SW 1271 (cell line): ENCODE measurements at places on chromosomes 12 and 14.

DNA sequence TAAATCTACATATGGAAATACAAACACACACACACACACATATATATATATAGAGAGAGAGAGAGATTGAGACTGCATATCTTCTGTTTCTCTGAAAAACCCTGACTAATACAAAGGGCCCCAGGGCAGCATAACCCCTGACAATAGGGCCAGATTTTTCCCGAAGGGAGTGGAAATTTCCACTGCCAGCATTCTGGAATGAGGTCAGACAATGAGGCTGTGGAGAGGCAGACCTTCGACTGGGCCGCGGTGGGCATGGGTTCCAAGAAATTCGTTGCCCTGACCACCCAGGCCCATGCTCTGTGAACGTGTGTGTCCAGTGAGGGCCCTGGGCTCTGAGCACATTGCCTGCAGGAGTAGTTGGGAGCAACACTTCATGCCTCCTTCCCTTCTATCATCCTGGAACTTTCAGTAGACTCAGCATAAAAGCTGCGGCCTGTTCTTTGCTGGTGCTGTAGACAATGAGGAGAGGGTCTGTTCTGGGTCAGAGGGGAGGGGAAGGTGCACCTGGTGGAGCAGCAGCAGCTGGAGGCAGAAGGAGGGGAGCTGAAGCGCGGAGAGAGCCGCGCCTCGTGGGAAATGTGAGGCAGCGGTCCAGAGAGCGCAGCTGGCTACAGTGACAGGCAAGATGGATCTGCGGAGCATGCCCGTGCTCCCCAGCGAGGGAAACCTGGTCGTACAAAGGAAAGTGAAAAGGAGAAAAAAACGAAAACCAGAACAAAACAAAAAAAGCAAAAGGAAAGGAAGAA lies 25.6 kb upstream of the CCDC60 start:
- no peak for DNase-seq

DNA sequence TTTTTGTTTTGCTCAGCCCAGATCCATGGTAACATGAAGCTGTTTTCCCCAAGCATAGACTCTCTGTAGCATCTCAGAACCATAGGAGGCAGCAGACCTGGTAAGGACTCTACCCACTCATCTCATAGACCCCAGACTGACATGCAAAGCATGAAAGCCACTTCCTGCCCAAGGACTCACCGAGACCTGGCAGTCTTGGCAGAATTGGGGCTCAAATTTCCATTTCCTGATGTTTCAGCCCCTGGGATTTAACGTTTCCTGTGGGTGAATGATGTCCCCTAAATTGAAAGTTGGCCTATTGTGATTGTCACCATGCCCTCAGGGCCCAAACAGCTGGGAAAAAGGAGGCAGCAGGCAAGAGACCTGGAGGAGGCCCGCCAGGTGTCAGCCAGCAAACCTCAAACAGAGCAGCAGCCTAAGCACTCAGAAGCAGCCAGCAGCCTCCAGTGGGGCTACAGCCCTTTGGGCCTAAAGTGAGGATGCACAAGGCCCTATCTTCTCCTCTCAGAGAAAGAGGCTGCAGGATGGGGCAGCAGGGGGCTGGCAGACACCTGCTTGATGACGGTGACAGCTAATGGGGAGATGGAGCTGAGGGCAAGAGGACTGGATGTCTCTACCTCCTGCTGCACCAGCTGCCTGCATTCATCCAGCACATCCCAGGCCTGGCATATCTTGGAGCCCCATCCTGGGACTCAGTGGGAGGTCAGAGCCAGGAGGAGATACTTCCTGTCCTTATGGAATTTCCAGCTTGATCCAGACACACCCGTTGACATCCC lies 8.5 kb downstream of the KRT85 start:
- no peak for DNase-seq

DNA sequence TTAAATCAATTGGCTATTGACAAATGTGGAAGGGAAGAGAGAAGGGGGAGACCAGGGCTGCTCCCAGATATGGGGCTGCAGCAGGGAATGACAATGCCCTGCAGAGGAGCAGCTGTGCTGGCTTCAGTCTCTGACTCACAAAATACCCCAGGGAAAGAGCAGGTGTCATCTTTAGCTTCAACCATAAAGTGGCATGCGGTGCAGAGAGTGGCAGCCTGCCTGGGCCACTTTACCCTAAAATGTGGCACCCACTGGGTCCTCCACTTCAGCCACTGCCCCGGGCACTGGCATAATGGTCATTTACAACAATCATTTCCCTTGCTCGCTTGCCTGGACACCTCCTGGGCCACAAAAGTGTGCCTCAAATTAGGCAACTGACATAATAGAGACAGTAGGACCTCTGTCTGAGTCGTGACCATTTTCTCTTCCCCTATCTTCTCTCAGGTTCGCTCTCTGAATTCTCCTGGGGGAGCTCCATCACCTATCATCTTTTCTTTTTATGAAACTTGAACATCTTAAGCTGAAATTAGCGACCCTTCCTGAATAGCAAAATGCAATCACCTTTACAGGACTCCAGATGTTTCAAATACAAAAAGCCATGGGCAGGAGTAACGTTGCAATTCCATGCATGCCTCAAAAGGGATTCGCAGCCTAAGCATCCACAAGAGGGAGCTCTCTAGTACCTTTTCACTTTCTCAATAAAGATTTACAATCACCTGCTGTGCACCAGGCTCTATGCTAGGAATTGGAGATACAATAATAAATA lies 179.9 kb upstream of the ATF7IP start:
- DNase-seq, result peak; percentile 66

DNA sequence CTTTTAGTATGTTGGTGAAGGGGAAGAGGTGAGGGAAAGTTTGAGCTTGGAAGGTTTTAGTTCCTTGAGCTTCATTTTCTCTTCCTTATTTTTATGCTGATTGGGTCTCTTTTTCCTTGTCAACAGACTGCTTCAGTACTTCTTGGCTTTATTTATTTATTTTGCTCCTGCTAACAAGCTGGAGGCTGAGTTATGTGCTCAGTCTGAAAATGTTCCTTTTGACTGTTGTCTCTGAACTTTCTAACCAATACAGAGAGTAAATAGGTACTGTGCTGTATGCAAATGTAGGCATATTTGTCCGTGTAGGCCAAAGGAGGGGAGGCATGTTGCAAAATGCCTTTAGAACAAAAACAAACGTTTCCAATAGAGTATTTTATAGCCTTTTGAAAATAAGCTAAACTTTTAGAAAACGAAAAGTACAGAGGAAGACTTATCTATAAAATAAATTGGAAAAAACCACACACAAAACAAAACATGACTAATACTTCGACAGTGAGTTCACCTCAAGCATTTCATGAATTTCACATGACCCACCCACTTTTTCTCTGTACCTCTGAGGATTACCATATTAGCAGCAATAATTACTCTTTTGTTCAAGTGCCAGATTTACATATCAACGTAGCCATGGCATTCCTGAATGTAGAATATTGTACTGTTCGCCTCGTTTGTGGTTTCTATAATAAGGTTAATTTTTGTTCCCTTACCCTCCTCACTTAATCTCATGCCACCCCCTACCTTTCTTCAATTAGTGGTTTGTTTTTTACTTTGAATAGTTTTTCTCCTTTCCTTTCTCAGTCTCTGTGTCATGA lies 4.7 kb upstream of the CREBL2 start:
- no peak for DNase-seq

DNA sequence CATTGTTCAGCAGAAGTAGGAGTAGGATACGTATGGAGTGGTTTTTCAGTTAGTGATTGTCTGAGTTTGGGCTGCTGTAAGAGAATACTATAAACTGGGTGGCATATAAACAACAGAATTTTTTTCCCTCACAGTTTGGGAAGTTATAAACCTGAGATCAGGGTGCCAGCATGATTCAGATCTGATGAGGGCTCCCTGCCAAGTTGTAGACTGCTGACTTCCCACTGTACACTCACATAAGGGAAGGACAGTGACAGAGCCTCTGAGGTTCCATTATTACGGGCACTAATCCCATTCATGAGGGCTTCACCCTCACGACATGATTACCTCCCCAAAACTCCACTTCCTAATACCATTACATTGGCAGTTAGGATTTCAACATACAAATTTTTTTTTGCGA lies 50.7 kb downstream of the ACSM4 start:
- no peak for DNase-seq

DNA sequence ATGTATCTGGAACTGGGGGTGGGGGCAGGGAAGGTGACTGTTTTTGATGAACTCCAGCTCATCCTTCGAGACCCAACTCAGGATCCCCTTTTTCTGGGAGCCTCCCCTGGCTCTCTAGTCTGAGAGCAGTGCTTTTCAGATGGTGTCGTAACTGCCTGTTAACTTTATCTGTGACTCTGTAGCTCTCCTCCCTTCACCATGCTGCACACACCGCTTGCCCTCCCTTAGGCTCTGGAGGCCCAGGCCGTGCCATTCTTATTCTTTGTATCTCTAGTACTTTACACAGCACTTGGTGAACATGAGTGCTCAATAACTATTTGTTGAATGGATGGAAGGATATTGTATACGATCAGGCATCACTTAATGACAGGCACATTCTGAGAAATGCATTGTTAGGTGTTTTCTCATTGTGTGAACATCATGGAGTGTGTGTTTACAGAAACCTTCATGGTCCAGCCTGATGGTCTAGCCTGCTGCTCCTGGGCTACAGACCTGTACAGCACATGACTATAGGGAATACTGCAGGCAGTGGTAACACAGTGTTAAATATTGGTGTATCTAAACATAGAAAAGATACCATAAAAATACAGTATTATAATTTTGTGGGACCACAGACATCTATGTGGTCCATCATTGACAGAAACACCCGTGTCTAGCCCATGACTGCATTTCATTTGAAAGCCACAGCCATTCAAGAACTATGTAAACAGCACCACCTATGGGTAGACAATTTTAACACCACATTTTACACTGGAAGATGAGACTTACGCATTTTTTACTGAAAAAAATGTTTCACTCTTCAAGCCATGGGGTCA lies 91.8 kb downstream of the EML1 start:
- no peak for DNase-seq

DNA sequence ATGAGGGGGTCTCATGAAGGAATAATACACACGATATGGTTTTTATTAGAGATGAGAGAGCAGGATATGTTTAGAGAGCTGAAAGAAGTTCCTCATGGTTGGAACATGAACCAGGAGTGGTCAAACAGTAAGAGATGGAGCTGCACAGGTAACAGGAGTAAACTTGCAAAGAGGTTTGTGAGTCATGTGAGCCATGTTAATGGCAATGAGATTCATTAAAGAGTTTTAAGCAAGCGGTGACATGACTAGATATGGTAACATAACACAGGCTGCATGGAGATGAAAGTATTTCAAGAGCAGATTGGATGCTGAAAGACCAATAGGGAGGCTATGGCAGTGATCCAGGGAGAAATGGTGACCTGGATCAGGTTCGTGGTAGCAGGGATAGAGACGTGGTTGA lies 62.6 kb upstream of the SSTR1 start:
- DNase-seq, result no peak

DNA sequence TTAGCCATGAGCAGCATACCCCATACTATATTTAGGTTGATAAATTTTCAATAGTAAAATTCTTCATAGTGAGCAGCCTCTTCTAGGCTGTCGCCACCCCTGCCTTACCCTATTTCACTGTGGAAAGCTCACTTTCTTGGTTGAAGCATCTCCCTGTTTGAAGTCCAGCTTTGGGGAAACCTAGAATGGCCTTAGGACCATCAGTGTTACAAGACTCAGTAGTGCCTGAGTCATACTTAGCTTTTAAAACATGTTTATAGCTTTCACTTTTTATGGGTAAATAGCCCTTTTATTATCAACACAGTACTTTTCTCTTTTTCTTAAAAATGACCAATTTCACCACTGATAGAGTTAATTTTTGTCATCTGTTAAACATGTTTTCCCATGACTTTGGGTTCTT lies 37.1 kb downstream of the FUT8 start:
- DNase-seq, result no peak

DNA sequence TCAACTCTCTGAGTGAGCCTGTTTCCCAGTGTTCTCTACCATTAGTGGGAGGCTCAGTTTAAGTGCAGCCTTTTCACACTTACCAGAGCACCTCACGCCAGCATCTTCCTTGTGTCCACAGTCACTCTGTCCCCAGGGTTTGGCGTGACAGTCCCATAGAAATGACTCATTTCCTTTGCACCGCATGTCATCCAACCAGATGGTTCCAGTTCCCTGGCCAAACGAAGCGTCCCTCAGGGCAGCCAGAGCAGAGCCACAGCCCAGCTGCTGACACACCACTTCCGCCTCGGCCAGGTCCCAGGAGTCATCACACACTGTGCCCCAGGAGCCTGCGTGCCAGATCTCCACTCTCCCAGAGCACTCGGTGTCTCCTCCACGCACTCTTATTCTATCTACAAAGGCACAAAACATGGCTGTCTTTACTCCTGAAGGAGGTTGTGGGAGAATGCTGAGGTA lies 65.4 kb downstream of the ACSM4 start:
- peak; percentile 30 for DNase-seq

- peak; percentile 25 for DNase-seq
These were observed 49.9 kb downstream of the PPP2R5E start for GRCh38 chr14:63493246-63493645.

- no peak for DNase-seq
These were observed 519.1 kb downstream of the GLT1D1 start for GRCh38 chr12:129372348-129372747.

DNA sequence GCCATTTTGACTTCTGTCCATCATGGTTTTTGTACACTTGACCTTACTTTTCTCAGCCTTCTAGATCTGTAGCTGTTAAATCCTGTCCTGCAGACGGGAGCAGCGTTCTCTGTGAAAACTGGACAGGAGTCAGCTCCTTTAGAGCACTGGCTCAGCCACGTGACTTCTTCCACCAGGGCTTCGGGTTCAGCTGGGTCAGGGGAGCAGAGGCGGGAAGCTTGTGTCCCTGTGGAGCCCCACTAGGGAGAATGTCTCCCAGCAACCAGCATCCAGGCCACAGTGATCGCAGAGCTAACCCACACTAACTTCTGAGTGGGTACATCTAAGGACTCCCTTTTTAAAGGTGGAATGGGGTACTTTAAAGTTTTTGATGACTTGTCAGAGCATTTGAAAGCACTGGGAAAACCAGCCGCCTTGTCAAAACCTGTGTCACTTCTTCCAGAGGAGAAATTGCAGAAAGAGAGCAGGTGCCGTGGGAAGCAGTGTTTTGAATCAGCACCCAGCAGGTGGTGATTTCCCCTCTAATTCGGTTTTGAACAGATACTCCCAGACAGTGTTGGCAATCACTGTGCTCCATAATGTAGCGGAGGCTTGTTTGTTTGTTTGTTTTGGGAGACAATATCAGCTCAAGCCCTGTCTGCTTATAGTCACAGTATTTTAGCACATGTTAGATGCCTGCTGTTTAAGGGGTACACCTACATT lies 17.9 kb downstream of the DERA start:
- peak; percentile 53 for DNase-seq

- no peak for DNase-seq
These were observed 93.8 kb upstream of the ALX1 start for GRCh38 chr12:85186236-85186635.

GRCh38 chr12:78330131-78330530 lies 499.4 kb downstream of the NAV3 start:
- DNase-seq, result no peak

- DNase-seq, result no peak
These were observed 565 bp downstream of the CEP83 start for GRCh38 chr12:94458877-94459727.

DNA sequence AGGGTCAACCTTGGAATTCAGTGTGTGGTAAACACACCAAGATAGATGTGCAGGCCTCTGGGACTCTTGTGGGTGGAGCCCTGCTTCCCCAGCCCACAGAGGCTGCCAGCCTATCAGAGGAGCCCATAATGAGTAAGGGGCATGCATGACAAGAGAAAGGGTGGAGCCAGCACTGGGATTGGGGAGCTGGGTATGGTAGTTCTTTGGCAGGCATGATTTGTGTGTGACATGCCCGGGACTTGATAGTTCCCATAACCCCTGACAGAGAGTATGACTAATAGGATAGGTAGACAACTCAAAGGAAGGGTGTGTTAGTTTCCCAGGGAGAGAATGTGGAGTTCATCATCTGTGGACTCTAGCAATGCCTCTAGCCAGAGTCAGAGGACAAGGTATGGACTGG lies 143.0 kb downstream of the EMP1 start:
- DNase-seq, result peak; percentile 31
